Activated naive CD8-positive, alpha-beta T cell treated with anti-CD3 and anti-CD28 coated beads, Interleukin-2, amount 50 U/mL, for 24 hours (primary cell): ENCODE measurements at places on chromosomes 7 and 10.

DNA sequence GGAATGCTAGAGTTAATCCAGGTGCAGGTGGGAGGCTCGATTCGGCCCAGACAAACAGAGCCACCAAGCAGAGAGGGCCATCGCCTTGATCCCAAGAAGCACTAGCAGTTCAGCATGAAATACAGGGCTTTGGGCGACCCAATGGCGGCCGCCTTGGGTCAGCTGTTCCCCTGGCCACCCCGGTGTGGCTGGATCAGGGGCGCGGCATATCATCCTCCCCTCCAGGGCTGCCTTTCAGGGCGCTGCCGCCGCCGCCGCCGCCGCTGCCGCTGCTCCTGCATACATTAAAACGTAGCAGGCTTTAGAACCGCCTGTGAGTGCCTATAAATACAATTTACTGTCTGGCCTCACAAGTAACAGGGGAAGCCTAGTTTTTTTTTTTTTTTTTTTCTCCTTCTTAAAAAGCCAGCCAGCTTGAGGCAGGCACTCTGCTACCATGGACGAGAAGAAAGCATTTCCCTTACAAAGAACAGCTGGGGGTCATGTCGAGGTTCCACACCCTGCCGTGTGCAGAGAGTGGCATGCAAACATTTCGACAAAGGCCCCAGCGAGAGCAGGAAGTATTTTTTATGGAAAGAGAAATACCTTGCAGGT, 57.7 kb upstream of the EFCAB10 start:
- DNase-seq = no peak

DNA sequence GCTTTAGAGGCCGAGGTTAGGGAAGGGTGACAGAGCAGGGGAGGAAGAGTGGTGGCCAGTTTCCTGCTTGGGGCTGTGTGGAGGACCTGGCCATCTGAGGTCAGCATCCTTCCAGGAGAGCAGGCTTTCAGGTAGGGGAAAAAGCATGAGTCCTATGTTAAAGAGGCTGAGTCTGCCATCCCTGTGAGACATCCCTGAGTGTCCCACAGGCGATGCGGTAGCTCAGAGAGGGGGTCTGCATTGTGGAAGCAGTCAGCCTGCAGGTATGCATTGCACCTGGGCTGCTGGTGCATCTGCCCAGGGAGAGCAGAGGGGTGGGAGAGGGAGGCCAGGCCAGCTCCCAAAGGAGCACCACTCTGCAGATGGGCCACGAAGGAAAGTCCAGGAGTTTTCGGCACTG, 282.1 kb upstream of the ZNF32 start:
- no peak for DNase-seq

- no peak for DNase-seq
Observed at GRCh38 chr10:71334221-71334791, 15.2 kb downstream of the SLC29A3 start.

DNA sequence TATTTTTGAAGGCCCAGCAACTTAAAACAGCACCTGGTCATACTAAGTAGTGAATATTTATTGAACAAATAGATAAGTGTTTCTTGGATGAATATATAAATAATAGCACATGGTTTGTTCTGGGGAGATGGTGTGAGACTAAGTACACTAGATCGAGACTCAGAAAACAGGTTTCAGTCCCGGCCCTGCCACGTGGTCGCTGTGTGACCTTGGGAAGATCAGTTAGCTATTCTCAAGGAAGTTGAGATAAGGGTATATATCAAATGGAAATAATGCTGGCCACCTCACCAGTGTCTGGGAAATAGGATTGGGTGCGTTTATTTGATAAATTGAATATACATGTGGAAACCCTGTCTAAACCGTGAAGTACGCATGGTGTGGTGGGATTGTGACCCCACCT, 354.6 kb downstream of the SDK1 start:
- DNase-seq = no peak

DNA sequence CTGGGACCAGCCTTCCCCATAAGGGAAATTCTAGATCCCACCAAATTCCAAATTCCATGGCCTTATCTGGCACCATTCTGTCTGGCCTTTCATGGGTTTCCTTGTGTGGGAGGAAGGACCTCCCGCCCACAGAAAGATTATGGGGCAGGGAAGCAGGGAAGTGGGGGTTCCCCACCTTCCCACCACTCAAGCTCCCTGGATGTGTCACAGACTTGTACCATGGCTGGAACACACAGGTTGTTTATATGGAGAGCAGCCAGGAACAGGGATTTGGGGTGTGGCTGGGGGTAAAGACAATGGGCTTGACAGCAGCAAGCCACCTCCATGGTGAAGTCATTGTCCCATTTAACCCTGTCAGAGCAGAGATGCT, 18.3 kb downstream of the UNC5B start:
- DNase-seq = no peak

DNA sequence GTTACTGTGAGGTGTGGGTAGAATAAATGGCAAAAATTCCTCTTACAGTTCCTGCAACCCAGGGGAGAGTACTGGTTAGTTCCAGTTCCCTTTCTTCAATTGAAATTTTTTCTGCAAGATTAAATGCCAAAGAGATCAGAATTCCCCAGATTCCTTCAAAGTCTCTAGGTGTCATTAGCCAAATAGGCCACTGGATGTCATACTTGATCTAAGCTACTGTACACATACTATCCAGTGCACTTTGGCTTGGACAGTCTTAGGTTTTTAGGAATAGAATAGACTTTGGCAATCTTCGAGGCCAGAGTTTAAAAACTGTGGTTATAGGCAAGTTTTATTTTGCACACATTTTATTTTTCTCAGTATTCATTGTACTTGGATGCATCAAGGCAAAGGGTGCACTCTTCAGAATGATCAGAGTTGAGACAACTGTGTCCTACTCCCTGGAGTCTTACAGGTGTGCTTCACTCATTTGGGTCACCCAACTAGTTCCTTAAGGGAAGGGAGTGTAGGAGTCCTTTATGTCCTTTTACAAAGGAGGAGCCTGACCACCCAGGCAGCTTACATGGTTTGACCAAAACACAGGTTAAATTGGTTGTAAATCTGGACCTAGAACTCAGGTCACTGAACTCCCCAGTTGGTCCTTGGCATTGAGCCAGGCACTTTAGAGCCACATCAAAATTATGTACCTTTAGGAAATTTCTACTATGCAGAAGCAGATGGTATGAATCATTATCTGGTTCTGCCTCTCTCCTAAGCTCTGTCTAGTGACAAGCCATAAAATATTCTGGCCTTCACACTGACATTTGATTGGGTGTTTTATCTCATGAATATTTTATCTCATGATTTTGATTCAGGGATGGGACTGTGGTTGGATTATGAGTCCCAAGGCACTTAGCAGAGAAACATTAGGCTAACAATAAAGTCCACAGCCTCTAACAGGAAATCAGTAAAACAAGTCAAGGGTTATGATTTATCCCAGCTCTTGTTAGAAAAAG, 49.5 kb downstream of the ASAH2B start:
- DNase-seq = no peak

GRCh38 chr7:27994639-27995038, 186.0 kb downstream of the JAZF1 start:
- no peak for DNase-seq

DNA sequence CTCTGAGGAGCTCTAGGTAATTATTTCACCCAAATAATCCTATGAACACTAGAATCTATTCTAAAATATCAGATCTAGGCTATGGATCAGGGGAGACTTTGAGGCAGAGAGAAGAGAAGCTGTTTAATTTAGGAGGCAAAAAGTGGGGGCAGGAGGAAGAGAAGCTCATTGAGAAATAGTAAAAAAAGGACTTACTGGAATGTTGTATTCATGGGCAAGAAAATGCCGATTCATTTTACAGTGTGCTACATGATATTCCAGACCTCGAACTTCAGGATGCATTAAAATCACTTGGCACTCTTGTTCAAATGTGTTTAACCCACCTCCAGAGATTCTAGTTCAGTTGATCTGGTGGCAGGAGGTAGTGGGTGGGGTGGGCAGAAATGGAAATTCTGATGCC, 109.5 kb upstream of the ITGB1 start:
- DNase-seq = no peak

GRCh38 chr10:60663850-60664249, 114.4 kb upstream of the CDK1 start:
- DNase-seq = no peak

GRCh38 chr7:95527033-95527775, 41.5 kb downstream of the ASB4 start:
- peak; percentile 15 for DNase-seq

DNA sequence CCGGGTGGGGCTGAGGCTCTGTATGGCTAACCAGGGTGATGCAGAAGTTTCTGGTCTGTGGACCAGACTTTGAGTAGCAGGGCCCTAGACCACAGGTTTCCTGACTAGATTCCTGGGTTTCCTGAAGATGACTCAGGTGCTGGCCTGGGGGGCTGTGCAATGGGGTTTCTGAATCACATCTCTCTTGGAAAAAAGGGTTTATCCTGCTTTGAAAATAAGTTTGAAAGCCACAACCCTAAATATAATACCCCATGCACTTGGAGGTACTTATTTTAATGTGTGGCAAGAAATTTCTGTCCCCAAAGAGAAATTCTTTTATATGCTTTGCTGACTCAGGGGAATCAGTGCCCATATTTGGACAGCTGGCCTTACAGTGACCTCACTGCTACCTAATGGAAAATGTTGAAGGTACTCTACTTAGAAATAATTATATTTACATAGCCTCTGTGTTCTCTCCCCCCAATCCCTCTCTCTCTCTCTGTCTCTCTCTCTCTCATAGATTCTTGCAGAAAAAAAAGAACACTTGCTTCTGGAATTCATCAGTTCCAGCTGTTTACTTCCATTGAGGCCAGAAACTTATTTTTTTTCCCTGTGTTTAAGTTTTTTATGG, 184.4 kb upstream of the LYZL2 start:
- DNase-seq = no peak

DNA sequence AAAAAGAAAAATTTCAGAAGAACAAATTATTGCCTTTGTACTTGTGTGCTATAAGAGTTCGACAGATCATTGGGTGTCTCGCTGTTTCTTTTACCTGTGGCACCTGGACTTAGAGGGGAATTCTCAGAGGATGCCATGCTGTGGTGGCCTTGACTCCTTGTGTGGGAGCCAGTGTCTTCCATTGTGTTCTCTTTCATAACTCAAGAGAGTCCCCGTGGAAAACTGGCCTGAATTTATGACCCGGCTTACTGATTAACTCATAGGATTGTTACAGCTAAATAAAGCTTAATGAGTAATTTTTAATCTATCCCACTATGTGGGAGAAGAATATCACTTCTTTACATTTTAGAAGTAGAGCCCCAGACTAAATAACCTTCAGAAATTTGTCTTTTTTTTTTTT, 54.5 kb downstream of the UBE3C start:
- DNase-seq = no peak

GRCh38 chr10:127408112-127408710, 140.9 kb upstream of the NPS start:
- DNase-seq = no peak

GRCh38 chr10:71981015-71981875, 17.1 kb downstream of the CHST3 start:
- no peak for DNase-seq

DNA sequence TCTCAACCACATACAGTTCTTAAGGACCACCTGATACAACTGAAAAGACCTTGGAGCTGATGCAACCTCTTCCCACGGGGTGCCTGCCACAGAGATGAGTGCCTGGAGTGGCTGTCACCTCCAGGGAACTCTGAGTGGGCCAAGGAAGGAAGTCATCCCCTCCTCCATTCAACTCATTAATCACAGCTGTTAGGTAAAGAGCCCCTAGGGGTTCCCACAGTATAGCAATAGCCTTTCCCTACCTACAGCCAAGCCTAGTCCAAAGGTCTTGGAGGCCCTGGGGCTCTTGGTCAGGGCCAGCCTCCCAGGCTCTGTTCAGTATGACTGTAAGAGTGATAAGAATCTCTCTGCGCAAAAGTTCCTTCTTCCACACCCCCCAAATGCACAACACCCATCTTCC, 70.4 kb upstream of the NFE2L3 start:
- DNase-seq = no peak

DNA sequence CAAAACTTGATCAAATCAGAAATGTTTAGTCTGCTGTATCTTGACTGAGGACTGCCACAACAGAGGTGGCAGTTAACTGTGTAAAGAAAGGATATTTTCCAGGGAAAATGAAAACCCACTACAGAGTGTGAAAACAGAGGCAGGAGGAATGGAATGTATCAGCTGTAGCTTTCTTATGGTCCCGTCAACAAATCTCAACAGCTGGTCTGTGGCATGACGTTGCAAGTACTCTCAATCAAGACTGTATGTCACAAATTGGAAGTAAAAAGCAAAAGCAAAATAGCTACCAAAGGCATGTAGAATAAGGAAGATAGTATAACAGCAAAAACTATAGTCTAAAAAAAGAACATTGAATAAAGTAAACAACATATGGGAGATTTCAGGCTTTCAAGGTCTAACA, 123.5 kb downstream of the KMT2C start:
- no peak for DNase-seq

GRCh38 chr10:79382491-79382941, 35.2 kb downstream of the PPIF start:
- no peak for DNase-seq

GRCh38 chr7:37117292-37117691, 331.4 kb downstream of the ELMO1 start:
- DNase-seq = no peak

- DNase-seq = no peak
Observed at GRCh38 chr7:83649701-83650100, 762 bp upstream of the SEMA3E start.

- no peak for DNase-seq
Observed at GRCh38 chr7:73903321-73904218, 42.6 kb downstream of the TMEM270 start.

- no peak for DNase-seq
Observed at GRCh38 chr10:63464402-63465292, 1.1 kb downstream of the JMJD1C start.

DNA sequence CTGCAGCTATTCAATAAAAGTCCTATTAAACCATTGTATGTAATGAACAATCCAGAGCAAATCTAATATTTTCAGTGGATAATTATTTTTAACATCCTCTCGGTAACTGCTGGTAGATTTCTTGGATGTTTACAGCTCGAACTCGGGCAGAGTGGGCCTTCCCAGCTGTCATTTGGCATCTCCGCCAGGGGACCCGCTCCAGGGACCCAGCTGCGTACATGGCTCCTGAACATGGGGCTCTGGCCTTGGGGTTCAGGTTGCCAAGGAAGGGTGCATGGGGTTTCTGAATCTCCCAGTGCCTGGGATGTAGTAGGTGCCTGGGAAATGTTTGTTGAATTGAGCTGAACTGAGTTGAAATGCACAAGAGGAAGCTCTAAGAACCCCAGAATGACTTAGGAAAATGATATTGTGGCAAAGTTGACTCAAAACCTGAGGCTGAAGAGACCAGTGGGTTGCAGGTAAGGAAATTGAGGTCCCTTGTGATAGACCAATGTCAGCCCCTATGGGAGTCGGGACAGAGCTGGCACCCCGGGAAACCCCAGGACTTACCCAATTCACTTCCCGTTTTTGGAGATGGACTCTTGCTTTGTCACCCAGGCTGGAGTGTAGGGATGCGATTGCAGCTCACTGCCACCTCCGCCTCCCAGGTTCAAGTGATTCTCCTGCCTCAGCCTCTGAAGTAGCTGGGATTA, 228.4 kb downstream of the CUX1 start:
- DNase-seq = no peak

- no peak for DNase-seq
Observed at GRCh38 chr7:86411814-86412213, 231.9 kb upstream of the GRM3 start.
